ENCODE measurements at places on chromosomes 11 and 22. TPM values are rescaled to one million over a fixed set of nuclear protein-coding genes. Genes with fewer than 3 reads are reported as not detected.

DNA sequence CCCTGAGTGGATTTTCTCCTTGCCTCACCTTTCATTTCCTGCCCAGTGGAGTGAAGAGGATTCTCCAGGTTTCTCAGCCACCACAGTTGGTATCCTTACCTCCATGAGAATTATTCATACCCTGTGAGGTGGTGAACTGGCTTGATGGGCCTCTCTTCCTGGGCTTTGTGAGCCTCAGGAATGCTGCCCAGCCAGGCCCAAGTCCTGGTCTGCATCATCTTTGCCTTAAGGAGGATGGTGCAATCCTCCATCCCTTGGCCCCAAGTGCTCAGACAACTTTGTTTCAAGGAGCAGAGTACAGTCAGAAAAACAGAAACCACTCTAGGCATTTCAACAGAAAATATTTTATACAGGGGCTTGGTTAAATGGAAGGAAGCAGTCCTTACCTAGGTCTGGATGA, 114.2 kb upstream of the CADM1 start:
- DNase-seq = no peak

GRCh38 chr11:95084509-95084908, 5.1 kb upstream of the ENDOD1 start:
- no peak for DNase-seq

KRTAP5-7 gene
- not detected for total RNA-seq

DNA sequence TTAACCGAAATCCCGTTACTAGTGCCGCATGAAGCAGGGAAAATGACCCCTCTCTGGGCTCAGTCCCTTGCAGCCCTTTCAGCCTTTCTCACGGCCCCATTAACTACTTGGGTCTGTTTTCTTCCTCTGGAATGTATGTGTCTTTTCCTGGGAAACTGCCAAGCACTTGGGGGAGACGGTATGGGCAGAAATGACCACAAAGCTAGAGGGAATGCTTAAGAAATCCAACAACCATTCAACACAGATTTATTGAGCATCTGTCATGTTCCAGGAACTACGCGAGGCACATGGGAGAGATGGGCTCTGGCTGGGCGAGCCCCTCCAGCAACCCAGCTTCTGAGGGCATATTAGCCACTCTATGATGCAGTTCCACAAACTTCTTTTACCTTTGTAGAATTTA, 462.6 kb downstream of the BUD13 start:
- DNase-seq = no peak

- DNase-seq = no peak
These were observed 107.2 kb downstream of the MPPED2 start for GRCh38 chr11:30478923-30479322.

BARX2 gene
- not detected for total RNA-seq

GRCh38 chr11:87338046-87338639, 300.4 kb downstream of the TMEM135 start:
- no peak for DNase-seq

Measured in dermis blood vessel endothelial cell (primary cell).